Naive thymus-derived CD4-positive, alpha-beta T cell (primary cell): ENCODE measurements at places on chromosomes 13 and 19.

DNA sequence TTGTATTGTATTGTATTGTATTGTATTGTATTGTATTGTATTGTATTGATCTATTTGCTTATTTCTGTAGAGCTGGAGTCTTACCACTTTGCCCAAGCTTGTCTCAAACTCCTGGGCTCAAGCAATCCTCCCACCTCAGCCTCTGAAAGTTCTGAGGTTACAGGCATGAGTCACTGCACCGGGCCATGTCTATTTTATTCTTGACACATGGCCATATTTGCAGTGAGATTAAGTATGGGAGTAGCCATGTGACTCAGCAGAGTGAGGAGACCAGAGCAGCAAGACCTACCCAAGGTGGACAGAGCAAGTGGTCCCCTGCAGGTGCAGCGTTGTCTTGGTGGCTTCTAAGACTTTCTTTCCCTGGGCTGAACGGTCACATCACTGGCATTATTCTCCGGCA, 49.1 kb upstream of the UBAC2 start:
- H3K27ac ChIP-seq = no peak overlapping the region
- DNase-seq = no peak
- H3K36me3 ChIP-seq = no peaks in the 10 kb centered on the region
- no peak overlapping the region for H3K4me3 ChIP-seq
- no peaks in the 10 kb centered on the region for H3K27me3 ChIP-seq
- H3K4me1 ChIP-seq = no peaks in the 10 kb centered on the region

GRCh38 chr13:27962128-27962841, 6.8 kb downstream of the CDX2 start:
- no peak overlapping the region for H3K27ac ChIP-seq
- no peak for DNase-seq
- peaks cover 5% of the 10 kb centered on the region for H3K27me3 ChIP-seq

- no peak overlapping the region for H3K4me3 ChIP-seq
- no peaks in the 10 kb centered on the region for H3K4me1 ChIP-seq
- H3K36me3 ChIP-seq = no peaks in the 10 kb centered on the region
- DNase-seq = no peak
- H3K27ac ChIP-seq = no peak overlapping the region
Measured at GRCh38 chr13:107807306-107808073, 407.8 kb downstream of the LIG4 start.

DNA sequence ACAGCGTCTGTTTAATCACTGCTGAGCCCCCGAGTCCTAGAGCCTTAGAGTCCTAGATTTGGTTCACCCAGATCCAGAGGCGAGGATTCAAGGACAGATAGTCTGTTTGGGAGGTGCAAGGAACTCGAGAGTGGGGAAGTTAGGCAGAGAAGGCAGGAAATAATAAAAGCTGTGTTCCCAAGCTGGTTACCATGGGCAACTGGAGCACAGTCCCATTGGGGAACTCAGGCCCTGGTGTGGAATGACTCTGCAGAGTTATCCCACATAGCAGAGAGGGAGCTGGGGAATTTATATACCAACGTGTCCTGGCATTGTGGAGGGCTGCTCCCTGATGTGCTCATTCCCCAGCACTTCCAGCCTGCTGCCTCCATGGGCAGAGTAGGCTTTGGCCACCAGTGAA, 9.7 kb downstream of the IGSF23 start:
- no peak for DNase-seq
- H3K27ac ChIP-seq = no peak overlapping the region
- no peaks in the 10 kb centered on the region for H3K36me3 ChIP-seq

DNA sequence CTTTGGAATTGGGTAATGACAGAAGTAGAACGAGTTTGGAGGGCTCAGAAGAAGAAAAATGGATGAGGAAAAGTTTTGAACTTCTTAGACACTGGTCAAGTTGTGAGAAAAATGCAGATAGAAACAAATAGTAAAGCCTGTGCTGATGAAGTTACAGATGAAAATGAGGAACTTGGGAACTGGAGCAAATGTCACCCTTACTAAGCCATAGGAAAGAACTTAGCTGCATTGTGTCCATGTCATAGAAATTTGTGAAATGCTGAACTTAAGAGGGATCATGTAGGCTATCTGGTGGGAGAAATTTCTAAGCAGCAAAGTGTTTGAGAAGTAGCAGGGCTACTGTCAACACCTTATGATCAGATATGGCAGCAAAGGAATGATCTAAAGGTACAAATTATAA, 289.2 kb upstream of the PCDH9 start:
- H3K4me1 ChIP-seq = no peaks in the 10 kb centered on the region
- H3K27me3 ChIP-seq = no peaks in the 10 kb centered on the region
- no peak overlapping the region for H3K27ac ChIP-seq
- H3K36me3 ChIP-seq = no peaks in the 10 kb centered on the region

GRCh38 chr13:33119856-33120543, 103.8 kb downstream of the KL start:
- H3K4me3 ChIP-seq = no peak overlapping the region
- H3K4me1 ChIP-seq = no peaks in the 10 kb centered on the region
- H3K36me3 ChIP-seq = no peaks in the 10 kb centered on the region
- no peak for DNase-seq
- H3K27me3 ChIP-seq = no peaks in the 10 kb centered on the region

DNA sequence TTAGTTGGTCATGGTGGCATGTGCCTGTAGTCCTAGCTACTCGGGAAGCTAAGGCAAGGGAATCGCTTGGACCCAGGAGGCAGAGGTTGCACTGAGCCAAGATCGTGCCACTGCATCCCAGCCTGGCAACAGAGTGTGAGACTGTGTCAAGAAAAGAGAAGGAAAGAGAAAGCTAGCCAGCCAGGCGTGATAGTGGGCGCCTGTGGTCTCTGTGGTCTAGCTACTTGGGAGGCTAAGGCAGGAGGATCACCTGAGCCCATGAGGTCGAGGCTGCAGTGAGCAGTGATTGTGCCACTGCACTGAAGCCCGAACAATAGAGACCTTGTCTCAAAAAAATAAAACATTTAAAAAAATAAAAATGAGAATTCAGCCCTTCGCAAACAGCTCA, 33.3 kb downstream of the TIMM13 start:
- no peak overlapping the region for H3K27ac ChIP-seq
- H3K27me3 ChIP-seq = no peaks in the 10 kb centered on the region
- no peaks in the 10 kb centered on the region for H3K36me3 ChIP-seq

GRCh38 chr13:40102854-40103253, 447.4 kb downstream of the COG6 start:
- H3K4me1 ChIP-seq = no peaks in the 10 kb centered on the region
- H3K36me3 ChIP-seq = no peaks in the 10 kb centered on the region
- DNase-seq = no peak
- no peak overlapping the region for H3K27ac ChIP-seq

GRCh38 chr19:38141108-38141507, 82.9 kb downstream of the DPF1 start:
- H3K27me3 ChIP-seq = no peaks in the 10 kb centered on the region
- H3K27ac ChIP-seq = no peak overlapping the region
- H3K4me1 ChIP-seq = no peaks in the 10 kb centered on the region

GRCh38 chr19:35887197-35887596, 13.1 kb downstream of the NFKBID start:
- no peak overlapping the region for H3K27ac ChIP-seq
- peaks cover 12% of the 10 kb centered on the region for H3K36me3 ChIP-seq
- no peak overlapping the region for H3K4me3 ChIP-seq
- no peak for DNase-seq
- peaks cover 4% of the 10 kb centered on the region for H3K4me1 ChIP-seq
- no peaks in the 10 kb centered on the region for H3K27me3 ChIP-seq

DNA sequence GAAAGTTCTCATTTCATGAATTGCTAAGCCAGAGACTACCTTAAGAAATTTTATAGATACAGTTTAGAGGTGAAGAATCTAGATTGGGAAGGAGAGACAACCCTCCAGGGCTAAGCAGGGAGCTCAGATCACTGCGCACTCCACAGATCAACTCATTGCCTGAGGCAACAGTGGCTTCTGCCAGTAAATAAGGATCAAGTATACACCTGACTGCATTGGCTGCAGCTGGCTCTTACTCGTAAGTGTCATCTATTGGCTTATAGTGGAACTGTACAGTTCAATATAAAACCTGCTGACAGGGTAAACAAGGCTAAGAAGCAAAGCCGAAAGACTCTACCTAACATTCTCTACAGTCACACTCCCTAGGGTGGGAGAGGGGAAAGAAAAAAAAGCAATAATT, 18.0 kb upstream of the C1QTNF9B start:
- H3K4me3 ChIP-seq = no peak overlapping the region
- no peaks in the 10 kb centered on the region for H3K36me3 ChIP-seq
- no peaks in the 10 kb centered on the region for H3K27me3 ChIP-seq
- no peak for DNase-seq

DNA sequence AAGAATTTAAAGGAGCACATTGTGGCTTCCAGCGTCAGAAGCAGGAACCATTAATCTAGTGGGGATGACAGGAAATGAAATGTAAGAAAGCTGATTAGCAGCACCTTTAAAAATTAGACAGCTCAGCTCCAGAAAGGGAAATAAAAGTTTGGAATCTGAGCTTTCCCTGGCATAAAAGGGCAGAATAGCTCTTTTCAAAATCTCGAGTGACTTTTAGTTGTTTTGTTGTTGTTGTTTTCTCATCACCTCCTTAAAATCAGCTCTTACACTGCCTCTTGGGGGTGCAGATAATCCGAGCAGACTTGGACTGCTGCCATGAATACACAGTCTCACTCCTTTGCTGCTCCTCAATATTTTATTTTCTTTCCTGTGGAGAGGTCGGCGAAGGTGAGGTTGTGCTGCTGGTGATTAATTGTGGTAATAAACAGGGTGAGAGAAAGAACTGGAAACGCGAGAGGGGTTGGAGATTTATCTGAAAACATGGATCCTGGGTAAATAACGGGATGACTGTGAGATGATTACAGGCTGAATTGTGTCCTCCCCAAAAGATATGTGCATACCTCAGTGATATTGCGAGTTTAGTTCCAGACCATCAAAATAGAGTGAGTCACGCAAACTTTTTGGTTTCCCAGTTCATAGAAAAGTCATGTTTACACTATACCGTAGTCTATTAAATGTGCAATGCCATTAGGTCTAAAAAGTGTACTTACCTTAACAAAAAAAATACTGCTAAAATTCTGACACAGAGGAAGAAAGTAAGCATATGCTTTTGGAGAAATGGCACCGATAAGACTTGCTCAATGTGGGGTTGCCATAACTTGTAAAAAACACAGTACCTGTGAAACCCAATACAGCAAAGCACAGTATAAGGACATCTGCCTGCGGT, 787.7 kb downstream of the UQCRFS1 start:
- no peak overlapping the region for H3K4me3 ChIP-seq
- no peaks in the 10 kb centered on the region for H3K4me1 ChIP-seq
- H3K36me3 ChIP-seq = no peaks in the 10 kb centered on the region
- no peaks in the 10 kb centered on the region for H3K27me3 ChIP-seq
- no peak overlapping the region for H3K27ac ChIP-seq
- DNase-seq = no peak

DNA sequence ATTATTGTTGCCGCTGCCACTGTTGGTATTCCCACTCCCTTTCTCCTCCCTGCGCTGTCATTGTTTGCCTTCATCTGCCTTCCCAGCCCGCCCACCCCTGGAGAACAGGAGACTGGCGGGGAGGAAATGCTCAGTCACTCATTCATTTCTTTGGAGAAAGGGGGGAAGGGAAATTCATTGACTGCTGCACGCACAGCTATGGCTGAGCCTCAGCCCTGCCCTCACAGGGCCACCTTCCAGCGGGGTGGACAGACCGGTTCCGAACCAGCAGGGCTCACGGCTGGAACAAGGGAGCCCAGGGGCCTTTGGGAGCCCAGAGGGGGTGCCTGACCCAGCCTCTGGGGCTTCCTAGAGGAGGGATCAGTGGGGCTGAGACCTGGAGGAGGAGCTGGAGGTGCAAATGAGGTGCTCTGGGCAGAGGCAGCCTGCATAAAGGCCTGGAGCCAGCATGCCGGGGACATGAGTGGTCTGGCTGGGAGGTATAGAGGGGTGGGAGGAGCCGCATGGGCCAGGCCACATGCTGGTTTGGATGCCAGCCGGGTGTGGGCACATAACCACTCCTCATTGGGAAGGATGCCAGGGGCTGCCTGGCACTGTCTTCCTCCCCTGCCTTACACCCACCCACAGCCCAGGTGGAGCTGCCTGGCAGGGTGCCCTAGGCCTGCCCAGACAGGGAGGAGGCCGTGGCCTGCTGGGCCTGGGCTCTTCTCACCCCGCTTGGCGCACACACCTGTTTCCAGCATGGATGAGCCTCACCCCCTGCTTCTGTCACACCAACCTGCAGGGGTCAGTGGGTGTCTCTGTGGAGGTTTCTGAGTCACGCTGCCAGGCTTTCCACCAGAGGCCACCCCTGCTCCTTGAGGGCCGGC, 26.8 kb downstream of the PPP5C start:
- no peak overlapping the region for H3K4me3 ChIP-seq
- H3K27ac ChIP-seq = no peak overlapping the region
- H3K27me3 ChIP-seq = no peaks in the 10 kb centered on the region
- DNase-seq = no peak
- H3K4me1 ChIP-seq = peaks cover 5% of the 10 kb centered on the region
- peaks cover 35% of the 10 kb centered on the region for H3K36me3 ChIP-seq

DNA sequence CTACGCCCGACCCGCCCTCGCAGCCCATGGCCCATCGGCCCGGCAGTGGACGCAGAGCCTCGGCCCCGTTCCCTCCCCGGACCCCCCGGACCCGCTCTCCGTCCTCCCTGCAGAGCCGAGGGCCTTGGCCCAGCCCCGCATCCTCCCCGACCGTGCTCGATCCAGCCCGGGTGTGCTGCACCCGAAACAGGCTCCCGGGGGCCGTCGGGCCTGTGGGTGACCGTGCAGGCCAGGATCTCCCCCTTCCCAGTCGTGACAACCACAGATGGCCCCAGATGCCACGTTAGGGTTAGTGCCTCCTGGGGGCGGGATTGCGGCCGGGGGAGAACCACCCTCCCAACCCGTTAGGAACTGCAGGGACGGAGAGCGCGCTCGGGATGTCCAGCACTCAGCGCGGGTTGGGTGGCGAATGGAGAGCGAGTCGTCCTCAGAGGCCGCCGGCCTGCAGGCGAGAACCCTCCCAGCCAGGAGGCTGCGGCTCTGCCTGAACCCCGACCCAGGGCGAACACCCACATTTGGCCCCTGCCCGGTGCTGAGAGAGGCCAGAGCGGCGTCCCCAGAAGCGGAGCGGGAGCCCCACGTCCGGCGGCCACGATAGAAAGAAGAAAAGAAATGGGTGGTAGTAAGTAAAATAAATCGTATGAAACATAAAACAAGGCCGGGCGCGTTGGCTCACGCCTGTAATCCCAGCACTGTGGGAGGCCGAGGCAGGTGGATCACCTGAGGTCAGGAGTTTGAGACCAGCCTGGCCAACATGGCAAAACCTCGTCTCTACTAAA, 6.7 kb upstream of the MADCAM1 start:
- no peaks in the 10 kb centered on the region for H3K4me1 ChIP-seq
- H3K4me3 ChIP-seq = peak overlapping the region; percentile 62
- H3K27ac ChIP-seq = peak overlapping the region; percentile 96
- no peaks in the 10 kb centered on the region for H3K27me3 ChIP-seq

GRCh38 chr13:111469916-111470506, 149.6 kb downstream of the TEX29 start:
- DNase-seq = no peak
- no peaks in the 10 kb centered on the region for H3K36me3 ChIP-seq
- H3K4me1 ChIP-seq = no peaks in the 10 kb centered on the region
- H3K4me3 ChIP-seq = no peak overlapping the region
- H3K27ac ChIP-seq = no peak overlapping the region

- no peak for DNase-seq
- no peaks in the 10 kb centered on the region for H3K27me3 ChIP-seq
- H3K36me3 ChIP-seq = no peaks in the 10 kb centered on the region
- H3K4me3 ChIP-seq = no peak overlapping the region
- H3K27ac ChIP-seq = no peak overlapping the region
Measured at GRCh38 chr13:74730556-74731331, 596.5 kb upstream of the KLF12 start.
